ENCODE measurements at places on chromosomes 12 and 14.

DNA sequence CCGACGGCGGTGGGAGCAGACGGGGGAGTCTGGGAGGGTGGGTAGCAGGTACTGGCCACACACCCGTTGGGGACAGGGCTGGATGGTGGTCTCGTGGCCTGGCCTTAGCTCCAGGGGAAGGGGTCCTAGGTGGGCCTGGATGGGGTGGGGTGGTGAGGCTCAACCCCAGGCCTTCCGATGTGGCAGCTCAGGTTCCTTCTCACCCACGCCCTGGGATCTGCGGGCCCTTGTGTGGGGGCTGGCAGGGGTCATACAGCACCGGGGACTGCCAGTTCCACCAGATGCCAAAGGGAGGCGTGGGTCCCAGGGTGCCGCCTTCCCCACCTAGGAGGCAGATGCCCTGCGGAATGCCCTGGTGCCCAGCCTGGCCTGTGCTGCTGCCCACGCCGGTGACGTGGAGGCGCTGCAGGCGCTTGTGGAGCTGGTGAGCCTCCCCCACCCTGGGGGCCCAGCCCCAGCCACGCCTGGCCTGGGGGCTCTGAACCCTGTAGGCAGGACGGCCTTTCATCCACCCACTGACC, 21.0 kb downstream of the ASPG start:
- DNase-seq = no peak

GRCh38 chr12:87196321-87196720, 832.9 kb downstream of the C12orf50 start:
- no peak for DNase-seq

GRCh38 chr14:24473211-24473610, 30.6 kb upstream of the SDR39U1 start:
- no peak for DNase-seq

- DNase-seq = no peak
These were observed 48.8 kb downstream of the ACSM4 start for GRCh38 chr12:7352661-7353060.

DNA sequence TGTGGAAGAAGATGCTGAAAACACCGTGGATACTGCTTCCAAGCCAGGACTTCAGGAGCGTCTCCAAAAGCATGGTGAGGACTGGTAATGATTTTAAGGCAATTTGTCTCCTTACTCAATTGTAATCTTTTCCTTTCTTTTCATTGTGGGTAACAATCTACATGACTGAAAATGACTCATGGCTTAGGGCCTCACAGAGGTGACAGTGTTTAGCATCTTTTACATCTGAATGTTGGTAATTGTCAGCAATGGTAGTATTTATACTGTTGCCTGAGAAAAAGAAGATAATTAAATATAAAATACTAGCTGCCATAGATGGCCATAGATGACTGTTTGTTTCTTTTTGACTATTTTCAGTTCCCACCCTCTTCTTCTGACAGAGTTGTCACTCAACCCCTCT, 31.6 kb downstream of the TULP3 start:
- no peak for DNase-seq

- no peak for DNase-seq
These were observed 5.1 kb downstream of the GPRC5D start for GRCh38 chr12:12946686-12947355.

DNA sequence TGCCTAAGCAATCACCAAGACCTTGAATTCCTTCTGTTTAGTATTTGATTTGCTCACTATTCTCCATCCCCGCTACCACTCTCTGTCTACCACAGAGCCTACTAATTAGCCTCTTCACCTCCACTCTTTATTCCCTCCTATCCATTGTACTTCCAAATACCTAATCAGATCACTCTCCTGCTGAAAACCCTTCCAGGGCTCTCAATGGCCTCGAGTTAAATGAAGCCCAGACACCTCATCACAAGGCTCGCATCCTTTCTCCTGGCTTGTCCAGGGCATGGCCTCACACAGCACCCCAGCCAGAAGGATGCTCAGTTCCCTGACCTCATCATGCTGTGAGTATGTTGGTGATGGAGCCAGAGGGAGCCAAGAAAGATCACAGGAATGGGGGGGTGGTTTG, 71.4 kb upstream of the PRMT8 start:
- no peak for DNase-seq

GRCh38 chr12:105285378-105285777, 45.1 kb upstream of the C12orf75 start:
- DNase-seq = no peak

GRCh38 chr12:12180575-12180974, 86.3 kb downstream of the LRP6 start:
- no peak for DNase-seq

GRCh38 chr14:54908190-54908589, 5.6 kb upstream of the GCH1 start:
- DNase-seq = no peak

DNA sequence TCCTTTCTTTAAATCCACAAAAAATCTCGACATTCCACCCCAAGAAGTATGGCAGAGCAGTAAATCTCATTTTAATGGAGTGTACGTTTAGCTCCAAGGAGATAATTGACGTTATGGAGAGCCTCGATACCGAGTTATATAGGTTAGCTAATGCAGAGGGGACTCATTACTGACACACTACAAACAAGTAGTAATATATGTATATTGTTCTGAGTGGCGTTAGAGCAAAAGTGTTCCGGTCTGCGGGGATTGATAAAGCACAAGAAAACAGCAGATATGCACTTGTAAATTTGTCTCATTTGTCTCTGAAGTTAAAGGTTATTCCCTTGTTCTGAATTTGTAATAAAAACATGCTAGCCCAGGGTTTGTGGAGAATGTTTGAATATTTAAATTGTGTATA, 84.1 kb downstream of the BCL11B start:
- no peak for DNase-seq

GRCh38 chr12:78651755-78652154, 212.8 kb upstream of the SYT1 start:
- peak; percentile 23 for DNase-seq

- DNase-seq = no peak
These were observed 23.5 kb upstream of the OASL start for GRCh38 chr12:121062391-121063045.

DNA sequence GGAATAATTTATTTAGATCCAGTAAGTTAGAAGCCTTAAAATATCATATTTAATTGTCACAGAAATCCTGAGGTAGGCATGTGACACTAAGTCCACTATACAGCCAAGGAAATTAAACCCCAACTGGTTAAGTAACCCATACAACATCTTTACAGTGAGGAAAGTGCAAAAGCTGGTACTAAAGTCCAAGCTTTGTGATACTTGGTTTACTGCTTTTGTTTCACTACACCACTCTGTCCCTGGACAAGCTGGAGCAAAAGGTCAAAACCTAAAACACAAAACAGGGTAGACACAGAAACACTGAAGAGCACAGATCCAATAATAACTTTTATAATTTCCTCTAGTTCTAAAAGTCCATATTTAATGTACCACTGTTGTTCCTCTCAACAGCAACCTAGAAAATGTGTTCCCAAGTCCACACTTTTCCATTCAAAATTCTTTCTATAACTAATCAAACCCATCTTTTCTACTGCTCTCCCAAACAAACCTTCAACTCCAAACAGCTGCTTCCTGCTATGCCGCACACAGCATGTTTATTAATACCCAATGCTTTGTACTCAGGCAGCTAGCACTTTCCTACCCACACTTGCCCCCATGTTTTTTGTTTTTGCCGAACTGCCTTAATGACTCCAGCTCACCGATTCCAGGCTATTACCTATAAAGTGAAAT, 90.9 kb downstream of the MED13L start:
- DNase-seq = no peak

DNA sequence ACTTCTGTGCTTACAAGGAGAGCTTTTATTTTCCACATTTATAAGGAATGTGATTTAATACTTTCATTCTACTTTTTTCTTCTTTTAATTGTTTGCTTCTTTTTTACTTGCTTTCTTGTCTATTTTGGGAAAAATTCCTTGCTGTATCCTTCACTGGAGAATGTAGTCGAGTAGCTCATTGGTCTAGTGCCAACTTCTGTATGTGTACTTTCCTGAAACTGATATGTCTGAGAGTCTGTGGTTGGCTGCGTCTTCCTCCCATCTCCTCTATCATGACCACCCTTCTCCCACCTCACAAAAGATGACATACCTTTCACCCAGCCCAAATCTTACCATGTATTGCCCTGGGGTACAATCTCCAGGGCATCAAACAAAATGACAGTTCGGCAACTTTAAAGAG, 51.8 kb downstream of the MSRB3 start:
- DNase-seq = no peak

- no peak for DNase-seq
These were observed 31.8 kb upstream of the RCOR1 start for GRCh38 chr14:102560458-102561261.

DNA sequence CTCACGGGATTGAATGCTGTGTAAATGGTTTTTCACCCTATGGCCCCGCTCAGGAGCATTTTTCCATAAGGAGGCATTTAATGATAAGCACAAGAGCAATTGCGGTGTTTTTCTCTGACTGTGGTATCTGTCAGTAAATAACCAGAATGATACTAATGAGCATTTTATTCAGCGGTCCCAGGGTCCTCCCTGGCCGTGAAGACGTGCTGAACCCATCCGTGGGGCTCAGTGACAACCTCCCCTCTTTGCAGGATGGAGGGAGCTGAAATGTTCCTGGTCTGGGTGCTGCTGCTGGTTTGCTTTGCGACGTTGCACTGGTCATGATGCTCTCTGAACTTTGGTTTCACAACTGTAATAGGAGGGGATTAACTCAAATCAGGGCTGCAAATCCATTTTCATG, 625.6 kb downstream of the AACS start:
- DNase-seq = no peak

DNA sequence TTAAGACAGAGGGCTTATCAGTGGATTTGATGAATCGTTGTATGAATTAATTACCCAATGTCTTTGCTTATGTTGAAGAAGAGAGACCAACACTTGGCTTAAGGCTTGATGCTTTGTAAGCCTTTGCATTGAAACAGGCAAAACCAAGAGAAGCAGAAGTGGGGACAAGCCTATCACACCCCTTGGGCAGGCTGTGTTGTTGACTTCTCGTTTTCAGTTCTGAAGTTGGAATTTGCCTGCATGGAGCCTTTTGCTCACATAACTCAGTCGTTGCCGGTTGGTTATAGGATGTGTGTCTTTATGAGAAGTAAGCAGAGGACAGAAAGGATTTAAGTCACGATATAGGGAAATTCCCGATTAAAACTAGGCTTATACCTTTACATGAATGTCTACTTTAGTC, 94.7 kb downstream of the CCDC92 start:
- DNase-seq = no peak

DNA sequence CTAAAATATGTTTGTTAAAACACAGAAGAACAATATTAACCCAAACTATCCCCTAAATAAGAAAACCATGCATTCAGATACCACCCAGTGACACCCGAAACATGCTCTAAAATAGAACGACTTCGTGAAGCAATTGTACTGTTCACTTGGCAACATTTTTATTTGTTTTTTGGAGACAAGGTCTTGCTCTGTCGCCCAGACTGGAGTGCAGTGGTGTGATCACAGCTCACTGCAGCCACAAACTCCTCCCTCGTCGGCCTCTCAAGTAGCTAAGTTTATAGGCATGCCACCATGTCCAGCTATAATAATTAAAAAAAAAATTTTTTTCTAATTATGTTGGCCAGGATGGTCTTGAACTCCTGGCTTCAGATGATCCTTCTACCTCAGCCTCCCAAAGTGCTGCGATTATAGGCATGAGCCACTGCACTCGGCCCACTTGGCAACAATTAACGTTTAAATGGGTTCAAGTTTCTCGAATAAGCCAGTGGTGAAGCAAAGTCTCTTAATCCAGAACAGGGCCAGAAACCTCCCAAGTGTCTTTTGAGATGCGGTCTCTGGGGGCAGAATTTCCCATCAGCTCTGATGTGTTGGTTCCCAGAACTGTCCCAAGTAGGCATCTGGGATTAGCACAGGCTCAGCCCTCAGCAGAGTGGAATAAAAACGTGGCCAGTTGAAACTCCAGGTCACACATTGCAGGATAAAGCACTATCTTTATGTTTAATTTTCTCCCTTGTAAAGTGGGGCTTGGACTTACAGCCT, 74.5 kb downstream of the TMCC3 start:
- DNase-seq = peak; percentile 8

DNA sequence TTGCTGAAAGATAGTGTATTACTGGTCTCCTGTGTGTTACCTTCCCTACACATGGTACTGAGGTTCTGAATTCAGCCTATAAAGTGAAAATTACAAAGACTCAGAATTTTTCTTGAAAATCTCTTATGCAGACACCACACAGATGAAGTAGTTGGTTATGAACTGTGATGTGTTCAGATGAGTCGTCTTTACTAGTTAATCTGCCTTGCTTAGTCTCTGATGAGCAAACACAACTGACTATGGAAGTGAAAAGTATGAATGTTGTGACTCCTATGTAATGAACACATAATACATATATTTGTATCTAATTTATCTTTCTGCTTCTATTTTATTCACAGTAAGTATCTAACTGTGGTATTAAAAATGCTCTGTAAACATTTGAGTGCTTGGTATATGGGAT, 4.7 kb downstream of the MTERF2 start:
- DNase-seq = no peak

DNA sequence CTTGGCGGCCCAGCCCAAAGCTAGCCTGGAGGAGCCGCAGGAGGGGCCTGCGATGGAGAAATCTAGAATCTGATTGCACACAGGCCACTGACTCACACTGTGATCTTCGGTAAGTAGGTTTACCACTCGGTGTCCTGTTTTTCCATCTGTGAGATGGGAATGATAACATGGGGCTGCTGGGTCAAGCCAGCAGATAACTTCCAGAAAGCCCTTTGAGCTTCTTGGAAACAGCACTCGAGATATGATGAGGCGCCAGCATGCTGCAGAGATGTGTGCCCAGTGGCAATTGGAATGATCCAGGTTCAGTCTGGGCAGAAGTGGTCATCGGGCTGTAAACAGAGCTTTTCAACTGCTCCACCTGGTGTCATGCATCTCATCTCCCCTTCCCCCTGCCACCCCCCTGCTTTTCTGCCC, 771.3 kb upstream of the TBX3 start:
- DNase-seq = peak; percentile 43

GRCh38 chr14:62053188-62053587, 291.0 kb downstream of the SNAPC1 start:
- no peak for DNase-seq

DNA sequence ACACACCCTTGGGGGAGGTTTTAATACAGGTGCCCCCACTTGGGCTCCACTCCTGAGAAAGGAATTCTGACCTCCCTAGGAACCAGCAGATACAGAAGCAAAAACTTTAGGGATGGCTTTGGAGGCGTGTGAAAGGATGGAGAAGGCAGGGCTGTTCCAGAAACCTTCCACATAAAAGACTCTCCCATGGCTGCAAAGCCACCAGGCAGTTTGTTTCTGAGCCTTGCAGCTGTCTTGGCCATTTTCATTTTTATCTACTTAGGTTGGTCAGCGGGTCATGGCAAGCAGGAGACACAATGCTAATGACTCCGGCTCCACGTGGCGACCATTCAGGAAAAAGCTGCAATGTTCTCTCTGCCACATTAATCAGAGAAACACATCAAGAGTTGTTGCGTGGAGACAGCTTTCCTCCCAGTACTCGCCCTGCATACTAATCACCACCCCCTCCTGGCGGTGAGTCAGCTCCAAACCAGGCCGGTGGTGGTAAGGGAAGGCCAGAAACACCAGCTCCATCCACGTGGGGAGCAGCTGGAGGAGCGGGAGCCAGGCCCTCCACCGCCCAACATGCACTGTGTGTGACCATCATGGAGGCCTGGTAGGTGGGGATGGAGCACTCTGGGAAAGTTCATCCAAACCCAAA, 30.9 kb upstream of the IRF2BPL start:
- DNase-seq = peak; percentile 9

- DNase-seq = no peak
These were observed 3.4 kb downstream of the KLRB1 start for GRCh38 chr12:9604287-9604686.

GRCh38 chr12:6745741-6746525, 7.0 kb downstream of the MLF2 start:
- DNase-seq = no peak
